Adrenal gland (tissue), 19 donors: ENCODE measurements at places on chromosomes 16 and 17. TPM values are rescaled to one million over a fixed set of nuclear protein-coding genes. Genes with fewer than 3 reads are reported as not detected.

Gene DDX5
- 1,023 TPM for total RNA-seq

Gene HCRT
- not detected for total RNA-seq

Gene FOXN1
- not detected for total RNA-seq

Gene ASB16
- 0.61 TPM for total RNA-seq

Gene PRKCB
- total RNA-seq: 8.0 TPM

Gene ERN1
- 58.5 TPM for total RNA-seq

Gene ZFP3
- total RNA-seq: 5.3 TPM

Gene CMTM2
- total RNA-seq: 0.55 TPM

Gene ABAT
- 32.2 TPM for total RNA-seq

Gene SARM1
- 24.8 TPM for total RNA-seq

Gene VWA3A
- total RNA-seq: not detected

Gene TEDC2
- total RNA-seq: 8.6 TPM

Gene SP2
- total RNA-seq: 9.1 TPM

Gene SLC16A11
- total RNA-seq: 0.69 TPM

Gene TXNDC17
- total RNA-seq: 111 TPM

Gene KRT222
- total RNA-seq: 2.1 TPM

Gene HAS3
- total RNA-seq: 0.14 TPM

Gene MT1A
- total RNA-seq: 107 TPM

Gene SLC9A5
- 0.35 TPM for total RNA-seq

Gene CACNG5
- total RNA-seq: not detected

Gene SRCIN1
- not detected for total RNA-seq

Gene NF1
- 55.5 TPM for total RNA-seq

Gene MT1G
- total RNA-seq: 55.2 TPM

Gene C17orf78
- total RNA-seq: not detected

Gene KRTAP17-1
- not detected for total RNA-seq

Gene FAM222B
- 16.6 TPM for total RNA-seq

Gene NEUROD2
- not detected for total RNA-seq

Gene CCDC154
- 3.1 TPM for total RNA-seq

Gene PHF12
- 21.6 TPM for total RNA-seq

Gene SLC16A13
- total RNA-seq: 0.97 TPM

Gene LLGL1
- 52.2 TPM for total RNA-seq

Gene PRSS21
- not detected for total RNA-seq

Gene BOLA2B
- total RNA-seq: 69.5 TPM

Gene CX3CL1
- 7.5 TPM for total RNA-seq

Gene RAB11FIP4
- 2.6 TPM for total RNA-seq

Gene ALDOC
- total RNA-seq: 52.5 TPM

Gene ACD
- total RNA-seq: 47.0 TPM

Gene MYLK3
- 0.83 TPM for total RNA-seq

Gene KIF18B
- total RNA-seq: 0.57 TPM

Gene CRYM
- total RNA-seq: 0.22 TPM

Gene ZPBP2
- total RNA-seq: not detected
